Myocyte (in vitro differentiated cells): ENCODE measurements at places on chromosomes 2 and 18. TPM values are rescaled to one million over a fixed set of nuclear protein-coding genes. Genes with fewer than 3 reads are reported as not detected.

Gene RGPD4
- not detected in 2 replicates for total RNA-seq

Gene IL36B
- not detected in 2 replicates for total RNA-seq

Gene DCC
- not detected in 2 replicates for total RNA-seq

Gene UGT1A10
- not detected in 2 replicates for total RNA-seq

Gene KCNK3
- 0.62 and 1.1 TPM in 2 replicates for total RNA-seq

Gene FSHR
- total RNA-seq, result 0.16 and 0.19 TPM in 2 replicates

Gene FBXO36
- 1.5 and 2.1 TPM in 2 replicates for total RNA-seq

Gene DUSP2
- 1.6 and 1.9 TPM in 2 replicates for total RNA-seq
